ENCODE measurements at places on chromosomes 3 and 15. TPM values are rescaled to one million over a fixed set of nuclear protein-coding genes. Genes with fewer than 3 reads are reported as not detected.

Gene ALS2CL
- 0.96 TPM for total RNA-seq

Gene RLBP1
- total RNA-seq = not detected

Gene NPAP1
- not detected for total RNA-seq

Gene TIMP4
- total RNA-seq = 0.46 TPM

Gene GMPS
- total RNA-seq = 73.2 TPM

Gene ZFAND6
- total RNA-seq = 96.2 TPM

Gene IMPG2
- 0.23 TPM for total RNA-seq

Gene CLDN16
- not detected for total RNA-seq

Gene ATP13A5
- not detected for total RNA-seq

Gene ELP6
- 40.8 TPM for total RNA-seq
